Activated naive CD8-positive, alpha-beta T cell treated with anti-CD3 and anti-CD28 coated beads, Interleukin-2, amount 10 ng/mL, durations not matched to agents 7 days and 5 days (primary cell): ENCODE measurements at places on chromosomes 12 and 14. TPM values are rescaled to one million over a fixed set of nuclear protein-coding genes. Genes with fewer than 3 reads are reported as not detected.

SLC41A2 gene
- 0.54 TPM for total RNA-seq

GLT8D2 gene
- total RNA-seq: not detected

LUM gene
- not detected for total RNA-seq

DNA sequence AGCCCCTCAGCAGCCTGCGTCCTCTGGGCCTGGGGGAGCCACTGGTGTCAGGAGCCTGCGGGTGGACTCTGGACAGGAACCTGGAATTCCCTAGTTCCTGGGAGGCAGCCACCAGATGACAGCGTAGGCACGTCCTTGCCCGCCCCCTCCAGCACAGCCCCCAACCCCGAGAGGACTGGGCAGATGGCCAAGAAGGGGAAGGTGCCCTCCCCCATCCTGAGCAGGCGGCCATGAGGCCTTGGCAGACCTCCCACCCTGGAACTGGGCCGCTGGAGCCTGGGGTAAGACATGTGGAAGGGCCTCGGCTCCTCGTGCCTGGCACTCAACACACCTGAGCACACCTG, 60.4 kb upstream of the FBRSL1 start:
- H3K27ac ChIP-seq: no peak overlapping the region
- peak overlapping the region; percentile 70 for H3K4me3 ChIP-seq
- peaks cover 14% of the 10 kb centered on the region for H3K4me1 ChIP-seq
- no peaks in the 10 kb centered on the region for H3K36me3 ChIP-seq
- DNase-seq: no peak
- no peaks in the 10 kb centered on the region for H3K27me3 ChIP-seq

- H3K4me1 ChIP-seq: peaks cover 25% of the 10 kb centered on the region
- H3K27me3 ChIP-seq: no peaks in the 10 kb centered on the region
- peak overlapping the region; percentile 93 for H3K27ac ChIP-seq
- no peak for DNase-seq
These were observed 87.0 kb downstream of the DAD1 start for GRCh38 chr14:22502007-22502406.

DNA sequence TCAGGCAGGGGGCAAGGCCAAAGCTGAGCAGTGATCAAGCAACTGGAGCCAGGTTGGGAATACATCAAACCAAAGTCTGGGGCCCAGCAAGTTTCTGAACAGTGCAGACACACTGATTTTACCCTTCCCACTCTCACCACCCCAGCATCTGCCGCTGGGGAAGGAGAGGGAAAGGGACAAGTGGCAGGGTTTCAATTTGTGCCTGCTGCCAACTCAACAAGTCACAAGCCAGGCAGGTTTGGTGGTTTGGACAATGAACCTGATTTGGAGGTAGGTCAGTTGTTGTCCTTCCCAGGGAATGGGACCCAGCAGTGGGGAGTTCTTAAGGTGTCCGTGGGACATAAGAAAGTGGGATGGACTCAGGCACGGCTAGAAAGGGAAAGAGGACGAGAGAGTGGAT, 151.9 kb upstream of the NOS1 start:
- H3K27me3 ChIP-seq: no peaks in the 10 kb centered on the region
- H3K27ac ChIP-seq: no peak overlapping the region
- H3K4me1 ChIP-seq: no peaks in the 10 kb centered on the region
- no peaks in the 10 kb centered on the region for H3K36me3 ChIP-seq
- DNase-seq: no peak

DNA sequence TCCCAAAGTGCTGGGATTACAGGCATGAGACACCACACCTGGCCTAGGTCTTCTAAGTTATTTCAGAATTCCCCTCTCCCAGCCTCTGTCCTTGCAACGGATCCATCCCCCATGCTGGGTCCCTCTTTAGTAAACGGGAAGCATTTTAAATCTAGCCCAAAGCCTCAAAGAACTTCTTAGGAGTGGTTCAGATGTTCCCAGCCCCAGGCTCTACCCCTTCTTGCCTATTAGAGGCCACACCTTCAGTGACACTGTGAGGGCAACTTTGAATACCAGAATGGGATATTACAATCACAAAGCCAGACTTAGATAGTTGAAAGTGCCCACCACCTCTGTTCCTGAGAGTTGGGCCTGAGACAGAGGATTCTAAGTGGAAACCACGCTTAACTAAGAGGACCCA, 18.1 kb upstream of the SPPL3 start:
- peaks cover 2% of the 10 kb centered on the region for H3K36me3 ChIP-seq
- no peaks in the 10 kb centered on the region for H3K4me1 ChIP-seq
- peaks cover 7% of the 10 kb centered on the region for H3K27me3 ChIP-seq
- no peak overlapping the region for H3K4me3 ChIP-seq
- DNase-seq: no peak

- peaks cover 40% of the 10 kb centered on the region for H3K27me3 ChIP-seq
- no peaks in the 10 kb centered on the region for H3K36me3 ChIP-seq
- no peaks in the 10 kb centered on the region for H3K4me1 ChIP-seq
- no peak overlapping the region for H3K27ac ChIP-seq
- DNase-seq: no peak
These were observed 57.2 kb upstream of the DLK1 start for GRCh38 chr14:100669468-100669867.
